ENCODE measurements at places on chromosomes 2 and 18.

DNA sequence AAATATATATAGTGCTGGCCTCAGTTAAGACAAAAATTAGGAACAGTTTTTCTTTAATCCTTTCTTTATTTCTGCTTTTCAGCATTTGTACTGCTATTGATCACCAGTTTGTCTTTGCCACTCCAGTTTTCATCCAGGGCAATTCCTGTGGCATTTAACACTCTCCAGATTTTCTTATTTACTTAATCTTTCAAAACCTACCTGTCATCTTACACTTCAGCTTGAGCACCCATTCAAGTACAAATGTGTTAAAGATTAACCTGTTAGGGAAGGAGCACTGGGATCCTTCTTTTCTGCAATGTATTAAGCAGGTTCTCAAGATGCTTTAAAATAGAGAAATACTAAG is 101.8 kb upstream of the SCN1A start:
- DNase-seq, result no peak

GRCh38 chr2:240960971-240961876 is 37.2 kb upstream of the SNED1 start:
- DNase-seq, result no peak

- no peak for DNase-seq
Observed at GRCh38 chr18:37421341-37422077, 144.1 kb downstream of the CELF4 start.

DNA sequence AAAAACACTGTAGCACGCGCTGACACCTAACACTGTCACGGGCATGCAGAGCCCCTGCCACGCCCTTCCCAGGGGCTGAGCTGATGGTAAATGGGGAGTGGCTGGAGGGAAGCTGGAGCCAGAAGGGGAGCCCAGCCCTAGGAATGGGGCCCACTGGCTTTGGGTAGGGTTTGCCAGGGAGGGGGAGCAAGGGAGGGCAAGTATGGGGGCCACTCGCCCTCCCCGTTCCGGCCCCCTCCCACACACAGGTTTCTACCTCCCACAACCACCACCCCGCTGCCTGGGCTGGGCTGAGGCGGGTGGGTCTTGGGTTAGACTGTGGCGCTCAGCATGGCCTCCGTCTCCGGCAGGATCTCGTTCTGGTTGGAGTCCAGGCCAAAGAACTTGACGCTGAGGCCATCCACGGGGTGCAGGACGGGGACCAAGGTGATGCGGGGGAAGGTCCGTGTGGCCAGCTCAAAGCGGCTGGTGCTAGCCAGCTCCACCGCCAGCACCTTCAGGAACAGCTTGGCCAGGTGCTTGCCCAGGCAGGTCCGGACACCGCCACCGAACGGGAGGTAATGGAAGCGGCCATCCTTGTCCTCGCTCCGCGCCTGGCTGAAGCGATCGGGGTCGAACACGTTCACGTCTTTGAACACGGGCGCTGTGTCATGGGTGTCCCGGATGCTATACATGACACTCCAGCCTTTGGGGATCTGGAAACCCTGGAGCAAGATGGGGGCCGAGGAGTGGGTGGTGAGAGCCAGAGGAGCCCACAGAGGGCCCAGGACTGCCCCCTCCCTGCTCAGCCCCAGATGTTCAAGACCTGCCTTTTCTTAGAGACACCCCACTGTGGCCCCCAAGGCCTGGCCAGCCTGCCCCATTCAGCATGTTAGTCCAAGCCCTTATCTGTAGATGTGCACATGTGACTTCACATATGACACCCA is 15.5 kb downstream of the CYP26B1 start:
- no peak for DNase-seq

DNA sequence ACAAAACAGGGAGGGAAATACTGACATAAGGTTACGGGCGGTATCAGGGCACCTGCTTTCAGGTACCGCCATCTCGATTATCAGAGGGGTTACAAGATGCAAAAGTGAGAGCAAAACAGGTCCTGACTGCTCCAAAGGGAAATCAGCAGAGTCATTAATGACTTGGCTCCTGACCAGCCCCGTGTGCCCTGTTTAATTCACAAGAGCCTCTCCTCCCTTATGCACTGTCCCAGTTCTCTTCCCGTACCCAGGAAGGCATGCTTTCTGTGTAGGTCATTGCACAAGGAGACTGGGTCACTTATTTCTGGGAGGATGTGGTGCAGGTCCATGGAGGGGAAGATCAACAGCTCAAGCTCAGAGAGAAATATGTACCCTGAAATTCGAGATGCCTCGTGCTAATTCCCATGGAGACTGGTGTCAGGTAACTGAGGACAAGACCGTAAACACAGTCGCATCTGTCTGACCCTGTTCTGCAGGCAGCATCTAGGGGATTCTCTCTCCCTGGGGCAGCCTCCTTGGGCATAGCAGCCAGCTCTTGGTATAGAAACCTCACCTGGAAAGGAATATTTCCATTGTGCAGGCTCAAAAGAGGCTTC is 79.9 kb downstream of the HNRNPLL start:
- no peak for DNase-seq
